Inflammatory macrophage treated with lipopolysaccharide for 4 hours (primary cell): ENCODE measurements at places on chromosomes 12 and 14.

DNA sequence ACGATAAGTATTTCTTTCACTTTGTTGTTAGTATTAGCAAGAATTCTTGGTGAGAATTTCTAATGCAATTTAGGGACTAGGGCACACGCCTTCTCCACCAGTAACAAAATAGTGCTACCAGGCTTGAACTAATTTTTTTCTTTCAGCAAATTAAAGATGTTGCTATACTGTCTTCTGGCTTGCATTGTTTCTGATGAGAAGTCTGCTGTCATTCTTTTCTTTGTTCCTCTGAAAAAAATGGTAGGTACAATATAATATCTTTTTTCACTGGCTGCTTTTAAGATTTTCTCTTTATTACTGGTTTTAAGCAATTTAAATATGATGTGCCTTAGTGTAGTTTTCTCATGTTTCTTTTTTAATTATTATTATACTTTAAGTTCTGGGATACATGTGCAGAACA lies 171.2 kb downstream of the PCNX1 start:
- DNase-seq = no peak

- no peak for DNase-seq
Measured at GRCh38 chr14:106802413-106803364, 1276.3 kb downstream of the TMEM121 start.

DNA sequence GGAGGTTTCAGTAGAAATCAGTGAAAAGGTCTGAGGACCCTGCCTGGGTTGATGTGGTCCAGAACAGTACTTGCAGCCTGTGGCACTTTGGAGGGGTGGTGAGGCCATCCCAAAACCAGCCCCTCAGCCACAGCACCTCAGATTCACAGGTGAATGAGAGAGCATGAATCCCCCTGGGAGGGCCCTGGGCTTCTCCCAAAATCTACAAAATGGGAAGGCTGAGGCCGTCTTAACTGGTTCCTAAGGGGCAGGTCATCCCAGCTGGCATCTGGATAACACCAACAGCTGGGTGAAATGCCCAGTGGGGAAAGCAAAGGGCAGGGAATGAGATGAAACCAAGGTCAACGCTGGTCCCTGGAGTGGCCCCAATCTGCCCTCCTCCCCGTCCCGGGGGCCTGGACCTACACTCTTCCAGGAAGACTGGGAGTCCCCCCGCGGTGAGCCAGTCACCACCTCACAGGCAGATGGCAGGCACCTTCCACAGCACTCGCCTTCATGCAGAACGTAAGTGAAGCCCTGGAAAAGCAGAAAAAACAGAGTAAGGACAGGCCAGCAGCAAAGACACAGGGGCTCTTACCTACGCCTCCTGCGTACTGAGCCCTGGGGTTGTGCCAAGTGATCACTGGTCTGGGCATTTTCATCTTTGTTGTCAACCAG lies 26.3 kb upstream of the ANO2 start:
- no peak for DNase-seq

DNA sequence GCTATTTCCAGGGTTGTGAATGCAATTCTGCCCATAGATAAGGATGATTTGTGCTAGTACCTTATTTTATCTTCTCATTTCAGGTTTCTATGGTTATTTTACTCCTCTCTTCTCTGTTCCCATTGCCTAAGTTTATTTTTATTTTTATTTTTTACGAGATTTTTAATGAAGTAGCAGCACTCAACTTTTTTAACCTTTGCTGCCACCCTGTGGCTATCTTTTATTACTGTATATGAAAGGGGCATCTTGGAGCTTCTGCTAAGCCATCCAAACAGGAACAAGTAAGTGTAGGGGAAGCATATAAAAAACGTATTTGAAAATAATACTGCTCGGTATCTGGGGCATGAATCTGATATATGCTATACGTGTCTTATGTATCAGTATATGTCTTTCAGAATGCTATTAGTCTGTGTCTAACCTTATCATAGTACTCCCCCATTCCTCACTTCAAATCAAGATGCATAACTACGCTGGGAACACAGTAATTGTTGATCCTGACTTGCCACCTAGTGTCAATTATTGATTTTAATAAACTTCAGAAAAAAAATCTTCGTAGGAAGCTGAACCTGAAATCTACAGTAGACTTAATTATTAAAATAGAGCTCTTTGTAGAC lies 60.3 kb downstream of the KLRG1 start:
- DNase-seq = peak; percentile 66

- DNase-seq = no peak
Measured at GRCh38 chr12:58633479-58633878, 286.8 kb downstream of the LRIG3 start.

GRCh38 chr14:61608245-61609165 lies 86.8 kb upstream of the HIF1A start:
- no peak for DNase-seq

DNA sequence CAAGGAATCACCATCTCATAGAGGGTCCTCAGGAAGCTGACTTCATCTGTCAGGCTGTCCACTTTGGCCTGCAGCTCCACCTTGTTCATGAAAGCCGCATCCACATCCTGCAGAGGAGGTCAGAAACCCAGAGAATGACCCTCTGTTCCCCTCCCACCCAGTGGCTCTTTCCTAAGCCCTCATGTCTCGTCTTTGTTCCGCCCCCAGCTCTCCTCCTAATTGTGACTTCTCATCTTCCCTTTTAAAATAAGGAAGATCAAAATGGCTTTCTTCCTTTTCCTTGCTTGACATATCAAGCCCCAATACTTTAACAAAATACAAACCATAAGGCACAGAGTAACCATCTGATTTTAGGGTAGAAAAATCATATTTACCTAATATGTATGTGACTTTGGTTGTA lies 4.4 kb downstream of the KRT76 start:
- DNase-seq = peak; percentile 40

GRCh38 chr14:23513818-23514643 lies 37.5 kb downstream of the ZFHX2 start:
- no peak for DNase-seq

GRCh38 chr12:85191-85666 lies 18.7 kb downstream of the IQSEC3 start:
- DNase-seq = no peak

DNA sequence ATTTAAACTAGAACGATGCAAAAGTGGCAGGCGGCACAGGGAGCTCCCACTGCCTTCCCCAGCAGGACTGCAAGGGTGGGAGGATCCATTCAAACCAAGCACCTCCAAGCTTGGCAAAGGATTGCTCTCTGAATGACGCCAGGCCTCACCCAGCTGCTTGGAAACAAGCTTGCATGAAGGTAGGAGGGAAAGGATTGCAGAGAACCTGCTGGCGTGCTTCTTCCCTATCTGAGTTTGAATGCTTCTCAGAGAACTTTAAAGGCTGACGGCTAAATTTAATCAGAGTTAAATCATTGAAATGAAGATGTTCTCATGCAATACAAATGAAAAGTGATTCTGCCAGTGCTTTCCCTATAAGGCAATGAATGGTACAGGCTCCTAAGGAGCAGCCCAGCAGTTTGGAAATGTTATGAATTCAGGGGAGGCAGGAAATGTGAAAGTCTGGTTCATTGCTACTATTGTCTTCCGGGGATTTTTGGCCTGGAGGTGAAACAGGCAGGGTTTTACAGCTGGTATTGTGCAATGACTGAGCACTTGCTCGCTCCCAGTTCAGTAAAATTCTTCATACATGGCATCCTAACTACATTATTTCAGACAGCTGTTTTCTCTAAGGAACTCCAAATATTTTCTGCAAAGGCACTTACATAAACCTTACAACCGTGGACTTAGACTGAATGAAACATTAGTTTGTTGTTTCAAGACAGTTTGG lies 31.9 kb upstream of the DUSP6 start:
- DNase-seq = peak; percentile 71

- peak; percentile 6 for DNase-seq
Measured at GRCh38 chr12:27616356-27617142, 79.7 kb upstream of the REP15 start.

- no peak for DNase-seq
Measured at GRCh38 chr12:11727133-11727664, 77.7 kb downstream of the ETV6 start.

DNA sequence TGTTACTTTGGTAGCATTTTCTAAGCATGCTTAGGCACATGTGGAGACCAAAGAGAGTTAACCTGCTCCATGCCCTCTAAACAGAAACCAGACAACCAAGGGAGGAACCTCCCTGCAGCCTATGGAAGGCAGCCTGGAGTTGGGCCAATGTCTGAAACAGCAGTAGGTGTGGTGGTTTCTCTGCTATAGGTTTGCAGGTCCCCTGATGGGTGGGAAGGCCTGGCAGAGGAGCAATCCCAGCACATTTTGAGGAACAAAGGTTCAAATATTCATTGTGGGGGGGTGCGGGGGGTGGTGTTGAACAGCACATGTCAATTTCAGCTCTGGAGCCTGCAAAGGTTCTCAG lies 65.4 kb downstream of the DACT1 start:
- DNase-seq = no peak

DNA sequence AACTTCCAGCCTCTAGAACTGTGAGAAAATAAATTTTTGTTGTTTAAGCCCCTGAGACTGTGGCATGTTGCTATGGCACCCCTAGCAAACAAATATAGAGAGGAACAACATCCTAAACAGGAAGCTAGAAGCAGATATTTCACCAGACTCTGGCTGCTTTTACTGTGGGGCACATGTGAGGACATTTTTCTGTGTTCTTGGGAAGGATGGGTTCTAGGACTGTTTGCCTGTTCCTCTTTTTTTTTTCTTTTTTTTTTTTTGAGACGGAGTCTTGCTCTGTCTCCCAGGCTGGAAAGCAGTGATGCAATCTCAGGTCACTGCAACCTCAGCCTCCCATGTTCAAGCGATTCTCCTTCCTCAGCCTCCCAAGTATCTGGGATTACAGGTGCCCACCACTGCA lies 4.2 kb upstream of the HRK start:
- DNase-seq = peak; percentile 79

DNA sequence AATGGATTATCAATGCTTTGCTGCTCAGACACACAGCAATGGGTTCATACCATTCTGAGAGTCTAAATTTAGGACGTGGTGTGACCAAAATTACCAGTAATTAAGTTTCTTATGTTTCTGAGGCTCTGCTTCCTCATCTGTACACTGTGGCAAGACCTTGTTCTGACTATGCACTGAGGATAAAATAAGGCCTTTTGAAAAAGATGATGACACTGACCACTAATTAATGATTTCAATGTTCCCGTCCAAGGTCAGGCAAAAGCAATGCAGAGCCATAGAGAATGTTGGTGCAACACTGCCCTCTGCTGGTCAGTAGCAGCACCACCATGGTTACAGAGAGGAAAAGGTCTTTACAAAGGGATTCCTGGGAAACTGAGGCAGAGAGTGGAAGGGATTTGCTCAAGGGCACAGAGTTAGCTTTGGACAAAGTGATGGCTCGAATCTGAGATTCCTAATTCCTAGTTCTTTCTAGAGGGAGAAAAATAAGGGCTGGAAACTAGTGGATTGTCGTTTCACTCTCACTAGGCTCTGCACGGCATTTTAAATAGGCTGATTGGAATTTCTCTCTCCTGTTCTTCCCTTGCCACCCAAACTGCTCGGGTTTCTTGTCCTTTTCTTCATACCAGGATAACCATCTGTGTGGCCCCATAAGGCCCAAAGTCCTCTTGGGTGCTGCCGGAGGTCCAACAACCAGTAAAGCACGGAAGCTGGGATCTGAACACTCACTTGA lies 22.3 kb upstream of the P2RX7 start:
- peak; percentile 75 for DNase-seq

GRCh38 chr12:89252284-89252683 lies 100.0 kb downstream of the DUSP6 start:
- no peak for DNase-seq

DNA sequence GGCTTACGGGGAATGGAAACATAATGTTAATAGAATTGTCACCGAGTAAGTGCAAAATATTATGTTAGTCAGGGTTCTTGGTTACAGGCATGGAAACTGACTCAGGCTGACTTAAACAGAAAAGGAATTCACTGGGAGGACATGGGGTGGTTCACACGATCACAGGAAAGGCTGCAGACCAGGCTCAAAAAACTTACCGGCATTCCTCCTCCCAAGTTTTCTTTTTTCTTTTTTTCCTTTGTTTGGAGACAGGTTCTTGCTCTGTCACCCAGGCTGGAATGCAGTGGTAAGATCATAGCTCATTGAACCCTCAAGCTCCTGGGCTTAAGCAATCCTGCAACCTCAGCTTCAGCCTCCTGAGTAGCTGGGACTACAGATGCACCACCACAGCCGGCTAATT lies 11.9 kb upstream of the UBE2N start:
- DNase-seq = no peak

- DNase-seq = peak; percentile 60
Measured at GRCh38 chr12:54201001-54201794, 12.4 kb upstream of the SMUG1 start.

GRCh38 chr14:22509751-22510300 lies 79.2 kb downstream of the DAD1 start:
- DNase-seq = peak; percentile 72

DNA sequence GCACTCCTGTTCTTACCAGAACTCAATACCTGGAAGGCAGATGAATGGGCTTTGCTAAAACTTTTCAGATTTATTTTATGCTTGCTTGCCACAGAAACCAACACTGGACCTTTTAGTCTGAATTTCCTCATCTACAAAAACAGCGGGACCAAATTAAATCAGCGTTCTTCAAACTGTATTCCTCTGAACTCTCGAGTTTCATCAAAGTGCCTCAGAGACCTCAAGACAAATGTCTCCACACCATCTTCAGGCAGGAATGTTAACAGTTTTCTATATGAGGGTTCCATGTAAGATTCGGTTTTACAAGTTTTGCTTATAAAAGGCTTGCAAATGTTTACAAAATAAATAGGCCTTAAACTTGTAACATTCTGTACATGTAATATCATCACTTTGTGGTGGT lies 74.6 kb downstream of the MED13L start:
- no peak for DNase-seq

- DNase-seq = no peak
Measured at GRCh38 chr12:116210131-116210530, 67.4 kb downstream of the MED13L start.

- DNase-seq = peak; percentile 59
Measured at GRCh38 chr14:89915114-89915878, 39.2 kb downstream of the EFCAB11 start.

DNA sequence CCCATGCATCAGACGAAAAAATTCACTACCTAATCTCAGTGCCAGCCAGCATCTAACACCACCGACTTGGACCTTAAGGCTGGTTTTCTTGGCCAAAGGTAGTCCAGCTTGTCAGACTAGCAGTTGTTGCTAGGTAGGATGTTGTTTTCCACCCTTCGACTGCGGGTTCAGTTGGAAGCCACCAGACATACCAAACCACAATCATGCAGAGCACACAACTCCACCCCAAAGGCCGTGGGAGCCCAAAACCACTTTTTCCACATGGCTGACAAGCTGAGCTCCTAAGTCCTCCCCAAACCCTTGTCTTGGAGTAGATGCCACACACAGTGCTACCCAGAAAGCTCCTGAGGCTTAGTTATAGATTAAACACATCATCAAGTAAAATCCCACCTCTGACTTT lies 46.8 kb downstream of the LRIG3 start:
- no peak for DNase-seq
